ENCODE measurements at places on chromosomes 7 and 10. TPM values are rescaled to one million over a fixed set of nuclear protein-coding genes. Genes with fewer than 3 reads are reported as not detected.

DNA sequence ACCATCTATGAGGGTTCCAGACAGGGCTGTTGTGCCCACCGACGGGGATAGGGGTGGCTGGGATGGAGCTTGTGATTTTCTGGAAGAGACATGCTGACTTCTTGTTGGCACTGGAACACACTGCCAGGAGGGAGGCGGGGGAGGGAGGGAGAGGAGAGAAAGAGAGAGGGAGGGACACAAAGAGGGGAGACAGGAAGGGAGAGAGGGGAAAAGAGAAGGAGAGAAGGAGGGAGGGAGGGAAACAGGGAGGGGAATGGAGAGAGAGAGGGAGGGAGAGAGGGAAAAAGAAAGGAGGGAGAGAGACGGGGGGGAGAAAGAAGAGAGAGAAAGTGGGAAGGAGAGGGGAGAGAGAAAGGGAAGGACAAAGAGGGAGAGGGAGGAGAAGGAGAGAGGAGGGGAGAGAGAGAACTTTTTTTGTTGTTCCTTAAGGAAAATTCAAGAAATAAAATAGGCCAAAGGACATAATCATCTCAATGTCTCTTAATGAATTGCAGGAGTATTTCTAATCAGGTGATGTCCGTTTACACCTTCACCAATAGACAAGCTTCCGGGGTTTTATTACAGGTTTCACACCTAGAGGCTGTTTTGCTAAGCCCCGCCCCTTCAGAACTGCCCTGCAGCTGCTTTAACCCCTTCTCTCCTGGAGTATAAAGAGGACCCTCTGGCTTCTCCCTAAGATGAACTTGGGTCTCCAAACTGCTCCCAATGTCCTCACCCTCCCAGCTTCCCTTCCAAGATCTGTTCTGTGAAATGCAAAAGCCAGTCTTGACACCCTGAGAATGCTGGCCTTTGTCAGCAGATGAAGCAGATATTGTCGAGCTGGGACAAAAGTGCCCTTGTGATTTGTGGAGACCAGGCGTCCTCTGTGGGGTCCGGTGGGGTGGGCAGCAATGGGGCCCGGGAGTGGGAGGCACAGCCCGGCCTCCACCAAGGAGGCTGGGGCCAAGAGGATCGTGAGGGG is 82.0 kb upstream of the GTF2IRD1 start:
- DNase-seq: no peak

- no peak for DNase-seq
These were observed 6.7 kb downstream of the FRA10AC1 start for GRCh38 chr10:93695740-93696139.

Gene OR2A1
- total RNA-seq: 0.06 TPM

- no peak for DNase-seq
These were observed 14.1 kb downstream of the NPFFR1 start for GRCh38 chr10:70269741-70270140.

- DNase-seq: no peak
These were observed 698.9 kb downstream of the GRID1 start for GRCh38 chr10:85667638-85668233.

Gene GDF10
- total RNA-seq: 0.11 TPM

GRCh38 chr10:124320778-124321432 is 97.8 kb downstream of the OAT start:
- no peak for DNase-seq

- no peak for DNase-seq
These were observed 31.5 kb upstream of the BTRC start for GRCh38 chr10:101322266-101323108.

Gene PSTK
- 3.5 TPM for total RNA-seq

- DNase-seq: no peak
These were observed 108.2 kb downstream of the PIP4K2A start for GRCh38 chr10:22606164-22606614.

Gene SLC25A13
- total RNA-seq: 10.7 TPM

DNA sequence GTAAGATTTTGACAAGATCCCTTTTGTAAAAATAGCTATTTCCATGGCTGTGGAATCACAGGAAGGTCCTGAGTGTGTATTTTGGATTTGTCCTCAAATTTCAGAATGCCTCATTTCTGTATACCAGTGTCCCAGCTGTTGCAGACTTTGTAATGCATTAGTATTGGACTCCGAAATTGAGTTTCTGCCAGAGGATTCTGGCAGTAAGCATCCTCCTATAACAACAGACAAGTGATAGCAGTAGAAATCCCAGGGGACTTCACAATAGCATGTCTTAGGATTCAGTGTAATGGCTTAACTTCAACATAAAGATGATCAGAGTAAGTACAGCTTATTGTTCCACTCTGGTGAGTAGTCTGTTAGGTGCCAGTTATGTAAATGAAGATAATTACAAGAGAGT is 104.6 kb downstream of the FOXP2 start:
- no peak for DNase-seq

- no peak for DNase-seq
These were observed 25.9 kb downstream of the PRKG1 start for GRCh38 chr10:51100221-51100620.

- DNase-seq: no peak
These were observed 4.3 kb upstream of the GDI2 start for GRCh38 chr10:5817322-5818047.

- no peak for DNase-seq
These were observed 438.0 kb upstream of the NFE2L3 start for GRCh38 chr7:25714013-25714412.

All from activated naive CD8-positive, alpha-beta T cell treated with anti-CD3 and anti-CD28 coated beads, Interleukin-2, amount 10 ng/mL, durations not matched to agents 7 days and 5 days (primary cell).